Fibroblast of skin of back (primary cell): ENCODE measurements at places on chromosomes 12 and 14.
A peak's percentile ranks its signal among the peaks of the same experiment; 100 is the strongest.

DNA sequence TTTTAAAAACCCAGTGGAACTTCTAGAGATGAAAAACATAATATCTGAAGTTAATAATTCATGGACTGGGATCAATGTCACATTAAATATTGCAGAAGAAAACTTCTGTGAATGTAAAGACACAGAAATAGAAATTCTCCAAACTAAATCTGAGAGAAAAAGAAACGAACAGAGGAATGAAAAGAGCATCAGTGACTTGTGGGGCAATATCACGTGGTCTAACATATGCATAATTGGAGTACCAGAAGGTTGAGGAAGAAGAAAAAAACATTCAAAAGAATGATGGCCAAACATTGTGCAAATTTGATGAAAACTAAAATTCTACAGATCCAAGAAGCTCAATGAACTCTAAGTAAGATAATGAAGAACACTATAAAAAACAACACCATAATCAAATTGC, 130.8 kb downstream of the EFCAB11 start:
- DNase-seq, result no peak

DNA sequence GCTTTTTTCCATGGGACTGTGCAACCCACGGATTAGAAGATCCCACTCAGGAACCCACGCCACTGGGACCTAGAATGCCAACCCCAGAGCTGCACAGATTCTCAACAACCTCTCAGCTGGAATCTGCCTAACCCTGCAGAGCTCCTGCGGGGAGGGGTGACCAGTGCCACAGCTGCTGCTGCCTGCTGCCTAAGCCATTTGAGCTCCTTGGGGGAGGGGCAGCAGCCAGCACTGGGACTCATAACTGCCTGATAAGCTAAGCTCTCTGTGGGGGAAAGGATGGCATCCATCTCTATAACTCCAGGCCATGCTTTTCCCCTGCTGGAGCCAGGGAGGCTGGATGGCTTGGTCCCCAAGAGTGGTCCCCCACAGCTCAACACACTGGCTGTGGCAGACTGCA, 182.8 kb downstream of the SLC5A8 start:
- no peak for DNase-seq

DNA sequence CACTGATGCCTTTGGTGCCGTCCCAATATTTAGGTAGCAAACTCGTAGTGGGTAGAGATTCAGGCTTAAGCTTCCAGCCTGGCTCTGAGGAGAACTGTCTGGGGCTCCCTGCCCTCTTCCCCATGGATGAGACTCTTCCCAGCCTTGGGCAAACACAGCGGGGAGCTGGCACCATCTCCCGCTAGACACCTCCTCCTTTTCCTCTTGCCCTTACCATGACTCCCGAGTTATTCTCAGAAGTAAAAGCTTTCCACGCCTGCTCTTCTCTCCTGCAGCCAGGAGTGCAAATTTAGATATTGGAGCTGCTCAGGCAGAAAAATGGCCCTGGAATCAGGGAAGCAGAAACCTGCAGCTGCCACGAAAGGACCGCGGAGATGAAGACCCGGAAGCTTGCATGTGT, 45.6 kb upstream of the RBM19 start:
- no peak for DNase-seq

- no peak for DNase-seq
Measured at GRCh38 chr14:93107453-93107852, 8.3 kb downstream of the ITPK1 start.

DNA sequence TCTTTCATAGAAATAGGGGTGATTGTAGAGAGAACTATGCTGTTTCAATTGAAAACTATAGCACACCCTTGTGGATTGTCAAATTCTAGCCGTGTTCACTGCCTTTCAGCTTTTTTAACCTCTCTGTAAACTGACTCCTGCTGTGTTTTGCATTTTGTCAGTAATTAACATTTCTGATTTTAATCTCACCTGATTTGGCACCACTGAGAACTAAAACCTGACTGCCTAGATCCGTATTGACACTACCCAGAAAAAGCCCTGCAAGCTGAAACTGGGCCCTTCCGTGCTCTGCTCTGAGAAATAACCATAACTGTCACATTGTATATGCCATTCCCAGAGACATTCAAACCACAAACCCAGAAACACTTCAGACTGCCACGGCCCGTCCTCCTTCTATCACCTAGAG, 26.6 kb upstream of the ETV6 start:
- DNase-seq, result no peak

DNA sequence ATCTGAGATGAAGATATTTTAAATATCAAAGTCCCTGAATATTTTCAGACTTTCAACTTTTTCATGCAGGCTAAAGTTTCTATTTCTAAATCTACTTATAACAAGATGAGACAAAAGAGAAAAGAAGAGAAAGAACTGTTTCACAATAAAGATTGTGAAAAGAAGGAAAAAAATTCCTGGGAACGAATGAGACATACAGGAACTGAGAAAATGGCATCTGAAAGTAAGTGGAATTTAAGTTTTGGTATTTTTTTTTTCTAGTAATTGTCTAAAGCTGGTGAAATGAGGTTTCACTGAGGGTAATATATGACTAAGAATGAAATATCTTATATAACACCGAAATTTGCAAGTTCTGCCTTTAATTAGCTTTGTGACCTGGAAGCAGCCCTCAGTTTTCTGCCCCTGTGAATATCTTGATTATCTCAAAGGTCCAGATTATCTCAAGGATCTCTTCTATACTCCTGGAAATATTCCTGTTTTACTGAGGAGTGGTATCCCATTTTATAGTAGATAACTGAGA, 55.7 kb upstream of the PRPF39 start:
- DNase-seq, result no peak

DNA sequence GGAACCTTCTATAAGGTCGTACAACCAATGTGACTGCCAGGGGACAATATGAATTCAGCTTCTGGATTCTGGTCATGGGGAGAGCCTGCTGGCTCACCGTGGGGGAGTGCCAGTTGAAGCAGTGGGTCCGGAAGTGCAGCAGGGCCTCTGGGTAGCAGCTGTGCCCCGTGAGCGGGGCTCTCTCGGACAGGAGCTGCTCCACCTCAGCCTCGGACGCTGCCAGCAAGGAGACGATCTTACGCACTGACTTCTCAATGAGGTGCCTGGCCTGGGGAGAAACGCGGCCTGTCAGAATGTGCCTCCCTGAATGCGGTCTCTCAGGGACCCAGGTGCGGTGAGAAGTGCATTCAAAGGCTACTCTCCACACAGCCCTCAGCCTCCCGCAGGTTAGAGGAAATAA, 42.0 kb downstream of the LGMN start:
- no peak for DNase-seq

DNA sequence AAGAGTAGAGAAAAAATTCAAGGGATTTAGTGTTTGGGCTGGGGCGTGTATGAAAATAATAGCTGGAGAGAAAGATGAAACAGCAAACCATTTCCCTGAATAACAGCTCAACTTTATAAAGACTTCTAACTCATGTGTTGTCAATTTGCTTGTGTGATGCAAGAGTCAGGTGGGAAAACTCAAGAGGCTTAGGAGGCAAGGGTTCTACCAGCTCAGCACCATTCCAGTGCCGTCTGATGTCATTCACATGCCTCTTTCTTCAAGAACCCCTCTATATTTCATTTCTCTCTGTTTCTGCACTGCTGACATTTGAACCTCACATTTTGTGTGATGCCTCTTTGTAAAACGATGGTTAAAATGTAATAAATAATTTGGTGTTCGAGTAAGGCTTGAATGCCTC, 192.2 kb downstream of the PRKD1 start:
- DNase-seq, result no peak

- peak; percentile 30 for DNase-seq
Measured at GRCh38 chr14:89013098-89013504, 188.7 kb downstream of the TTC8 start.

DNA sequence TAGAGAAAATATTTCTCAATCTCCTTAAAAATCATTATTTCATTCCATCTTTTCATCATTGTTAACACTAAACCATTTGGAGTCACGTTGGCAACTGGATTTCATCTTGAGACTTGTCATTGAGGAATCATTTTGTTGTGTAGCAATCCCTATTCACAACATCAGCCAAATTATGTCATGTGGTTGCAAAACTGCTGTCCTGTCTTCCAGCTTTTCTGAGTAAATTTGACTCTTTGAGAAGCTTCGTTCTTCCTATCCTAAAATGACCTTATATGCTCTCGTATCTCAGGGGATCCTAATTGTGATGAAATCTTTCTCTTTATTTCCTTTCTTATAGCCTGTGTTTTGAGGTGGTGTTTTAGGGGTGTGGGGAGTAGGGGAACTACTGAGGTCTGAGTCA, 30.6 kb upstream of the KICS2 start:
- no peak for DNase-seq

DNA sequence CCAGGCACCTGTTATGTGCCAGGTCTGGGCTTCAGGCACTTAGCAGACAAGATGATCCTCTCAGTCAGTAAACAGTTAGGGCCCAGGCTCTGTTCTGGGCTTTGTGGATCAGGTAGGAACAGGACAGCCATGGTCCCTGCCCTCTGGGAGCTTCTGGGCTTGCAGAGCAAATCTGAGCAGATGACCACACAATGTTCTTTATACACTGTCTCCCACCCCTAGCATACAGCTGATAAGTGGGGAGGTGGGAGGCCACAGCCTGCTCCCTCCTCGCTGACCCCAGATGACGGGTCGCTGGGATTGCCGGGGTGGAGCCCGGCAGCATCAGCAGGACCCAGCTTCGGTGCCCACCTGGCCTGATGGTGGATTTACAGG, 53.1 kb upstream of the RIN3 start:
- DNase-seq, result no peak

DNA sequence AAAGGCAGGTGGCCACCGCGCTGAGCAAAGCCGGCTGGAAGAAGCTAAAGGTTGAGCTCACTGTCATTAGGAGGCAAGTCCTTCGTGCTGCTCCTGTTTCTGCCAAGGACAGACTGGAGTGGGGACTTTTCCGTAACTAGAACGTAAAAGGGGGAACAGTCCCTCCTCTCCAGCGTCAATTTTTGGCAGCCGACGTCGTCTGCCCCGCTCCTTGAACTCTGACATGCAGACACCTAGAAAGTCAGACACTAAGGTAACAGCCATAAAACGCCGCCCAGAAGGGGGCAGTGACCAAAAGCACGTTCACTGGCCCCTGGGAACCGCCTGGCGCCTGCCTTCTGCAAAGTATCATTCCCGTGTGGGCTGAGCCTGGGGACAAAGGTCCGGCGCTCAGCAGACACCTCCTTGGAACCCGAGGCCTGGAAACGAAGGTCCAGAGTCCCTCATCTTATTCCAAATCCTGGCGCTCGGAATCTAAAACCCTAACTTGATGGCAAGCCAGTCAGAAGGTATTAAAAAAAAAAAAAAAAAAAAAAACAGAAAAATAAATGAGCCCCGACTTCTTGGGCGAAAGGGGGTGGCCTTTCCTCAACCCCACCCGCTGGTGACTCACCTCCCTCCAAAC, 1.1 kb upstream of the LRP1 start:
- DNase-seq, result no peak

DNA sequence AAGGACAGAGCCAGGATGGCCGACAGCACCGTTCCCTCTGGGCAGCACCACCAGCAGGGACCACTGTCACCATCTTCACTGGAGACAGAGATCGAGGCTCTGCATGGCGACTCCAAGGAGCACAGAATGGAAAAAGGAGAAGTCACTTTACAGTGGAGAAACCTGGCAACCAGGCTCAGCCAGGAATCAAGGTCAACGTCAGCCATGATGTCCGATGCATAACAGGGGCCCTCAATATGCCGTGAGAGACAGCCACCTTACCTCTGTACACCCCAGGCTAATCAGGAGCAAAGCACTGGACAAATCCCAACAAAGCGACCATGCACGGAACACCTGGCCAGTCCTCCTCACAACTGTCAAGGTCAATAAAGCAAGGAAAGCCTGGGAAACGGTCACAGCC, 20.6 kb upstream of the SFSWAP start:
- no peak for DNase-seq

DNA sequence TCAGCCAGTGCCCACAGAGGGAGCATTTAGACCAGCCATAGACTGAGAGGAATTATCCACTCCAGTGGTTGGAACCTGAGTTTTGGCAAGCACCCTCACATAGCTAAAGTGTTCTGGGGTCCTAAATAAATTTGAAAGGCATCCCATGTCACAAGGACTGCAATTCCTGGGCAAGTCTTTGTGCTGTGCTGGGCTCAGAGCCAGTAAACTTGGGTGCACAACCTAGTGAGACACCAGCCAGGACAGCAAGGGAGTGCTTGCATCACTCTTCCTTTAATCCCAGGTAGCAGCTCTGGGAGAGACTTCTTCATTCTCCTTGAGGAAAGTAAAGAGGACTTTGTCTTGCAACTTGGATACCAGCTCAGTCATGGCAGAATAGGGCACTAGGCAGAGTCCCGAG, 142.0 kb upstream of the FSCB start:
- no peak for DNase-seq

DNA sequence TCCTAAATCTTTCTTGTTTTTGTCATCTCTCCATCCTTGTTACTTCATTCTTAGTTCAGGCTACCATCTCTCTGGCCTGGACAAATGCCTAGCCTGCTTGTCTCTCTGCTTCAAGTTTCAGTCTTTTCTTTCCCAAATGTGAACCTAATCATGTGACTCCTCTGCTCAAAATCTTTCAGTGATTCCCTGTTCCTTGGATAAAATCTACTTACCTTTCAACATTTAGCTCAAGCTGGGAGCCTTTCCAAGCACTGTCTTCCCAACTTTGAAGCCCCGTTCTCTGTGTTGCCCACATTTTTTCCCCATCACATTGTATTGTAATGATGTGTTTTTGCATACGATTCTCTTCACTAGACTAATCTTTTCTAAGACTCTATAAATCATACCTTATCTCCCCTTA, 24.7 kb downstream of the SLC7A8 start:
- no peak for DNase-seq
